ENCODE measurements at places on chromosomes 6 and 20.

DNA sequence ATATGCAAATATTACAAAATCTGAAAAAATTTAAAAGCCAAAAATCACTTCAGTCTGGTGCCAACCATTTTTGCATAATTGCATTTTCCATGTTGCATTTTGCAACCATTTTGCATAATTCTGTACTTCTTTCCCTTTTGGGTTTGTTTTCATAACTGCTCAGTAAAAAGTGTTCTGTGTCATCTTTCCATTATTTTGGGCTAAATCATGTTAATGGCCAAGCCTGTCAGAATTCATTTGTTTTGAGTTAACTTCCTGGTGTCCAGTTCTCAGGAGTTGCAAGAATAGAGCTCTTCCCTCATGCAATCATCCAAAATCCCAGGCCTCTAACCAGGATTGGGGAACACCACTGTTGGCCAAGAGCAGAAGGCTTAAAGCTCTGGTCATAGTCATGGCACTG is 133.6 kb downstream of the MTHFD1L start:
- no peak for DNase-seq

- no peak for DNase-seq
These were observed 978 bp downstream of the WFDC6 start for GRCh38 chr20:45538209-45538799.

- DNase-seq, result no peak
These were observed 14.7 kb upstream of the CHD6 start for GRCh38 chr20:41632896-41633295.

GRCh38 chr6:168527451-168528210 is 86.6 kb downstream of the SMOC2 start:
- no peak for DNase-seq

All from cortex of kidney (tissue), 1 donor.